ENCODE measurements at places on chromosomes 3 and 15.

- no peak for DNase-seq
Measured at GRCh38 chr15:50167110-50167509, 14.9 kb upstream of the SLC27A2 start.

GRCh38 chr3:61417352-61417751, 144.0 kb upstream of the PTPRG start:
- peak; percentile 12 for DNase-seq

GRCh38 chr15:96338074-96338765, 7.7 kb downstream of the NR2F2 start:
- peak; percentile 61 for DNase-seq

DNA sequence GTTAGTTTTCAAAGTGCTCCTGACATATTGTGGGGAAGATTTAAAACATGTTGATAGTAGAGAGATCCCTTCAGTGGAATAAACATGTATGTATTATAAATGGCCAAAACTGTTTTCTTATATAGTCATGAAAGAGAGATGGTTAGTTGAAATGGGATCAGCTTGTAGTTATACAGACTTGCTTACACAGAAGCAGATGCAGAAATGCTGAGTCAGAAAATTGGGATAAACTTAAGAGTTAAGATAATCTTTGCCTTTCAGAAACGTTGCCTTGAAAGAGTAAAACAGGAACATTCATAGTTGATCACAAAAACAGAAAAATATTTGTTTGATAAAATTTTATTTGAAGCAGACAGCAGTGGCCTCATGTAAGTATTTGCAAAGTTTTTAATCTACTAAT, 433.2 kb upstream of the BCHE start:
- DNase-seq, result no peak

- DNase-seq, result no peak
Measured at GRCh38 chr15:50077176-50077575, 41.9 kb downstream of the ATP8B4 start.

GRCh38 chr3:96300743-96301142, 513.7 kb upstream of the EPHA6 start:
- DNase-seq, result no peak

GRCh38 chr15:38564557-38565286, at the start of gene RASGRP1:
TSS of gene RASGRP1 (minus strand) at chr15:38564814. CDS start at chr15:38564628, 186 bp downstream.
- DNase-seq, result peak; percentile 70

- DNase-seq, result no peak
Measured at GRCh38 chr3:45537616-45537969, 57.0 kb upstream of the LIMD1 start.

DNA sequence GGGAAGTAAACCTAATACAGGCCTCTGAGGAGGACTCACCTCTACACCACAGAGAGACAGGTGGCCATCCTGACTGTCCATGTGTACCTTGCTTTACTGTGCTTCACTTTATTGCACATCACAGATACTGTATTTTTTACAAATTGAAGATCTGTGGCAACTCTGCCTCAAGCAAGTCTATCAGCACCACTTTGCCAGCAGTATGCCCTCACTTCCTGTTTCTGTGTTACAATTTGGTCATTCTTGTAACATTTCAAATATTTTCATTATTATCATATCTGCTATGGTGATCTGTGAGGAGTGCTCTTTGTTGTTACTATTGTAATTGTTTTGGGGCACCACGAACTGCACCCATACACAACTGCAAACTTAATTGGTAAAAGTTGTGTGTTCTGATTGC, 78.0 kb downstream of the BBX start:
- peak; percentile 33 for DNase-seq

DNA sequence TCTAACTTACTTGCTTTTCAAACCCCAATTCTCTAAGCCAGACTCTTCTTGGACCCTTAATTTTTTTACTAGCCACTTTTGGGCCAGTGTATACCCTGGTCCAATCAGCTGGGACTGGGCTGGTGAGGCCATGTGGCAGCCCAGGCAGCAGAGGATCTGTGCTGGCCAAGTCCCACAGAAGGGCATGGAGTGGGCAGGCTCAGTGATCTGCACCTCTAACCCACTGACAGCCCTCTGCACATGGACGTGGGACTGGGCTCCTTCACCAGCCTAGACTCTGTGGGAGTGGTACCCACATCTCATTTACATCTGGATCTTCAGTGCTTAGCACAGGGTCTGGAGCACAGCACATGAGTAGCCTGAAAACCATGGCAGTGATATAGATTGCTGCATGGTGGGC, 56.1 kb upstream of the PRR23C start:
- DNase-seq, result no peak

DNA sequence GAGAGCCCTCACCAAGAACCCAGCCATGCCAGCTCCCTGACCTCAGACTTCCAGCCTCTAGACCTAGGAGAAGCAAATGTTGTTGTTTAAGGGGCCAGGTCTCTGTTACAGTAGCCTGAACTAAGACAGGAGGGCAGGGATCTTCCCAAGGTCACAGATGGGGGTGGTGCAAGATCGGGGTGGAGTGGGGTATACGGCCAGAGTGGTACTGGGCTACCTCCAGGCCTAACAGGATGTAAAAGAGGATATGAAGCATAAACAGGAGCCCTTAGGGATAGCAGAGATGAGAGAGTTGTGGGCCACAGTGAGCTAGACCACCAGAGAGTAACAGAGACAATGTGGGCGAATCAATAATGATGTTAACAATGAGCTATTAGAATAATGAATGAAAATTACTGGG, 82.9 kb downstream of the TOP2B start:
- no peak for DNase-seq

DNA sequence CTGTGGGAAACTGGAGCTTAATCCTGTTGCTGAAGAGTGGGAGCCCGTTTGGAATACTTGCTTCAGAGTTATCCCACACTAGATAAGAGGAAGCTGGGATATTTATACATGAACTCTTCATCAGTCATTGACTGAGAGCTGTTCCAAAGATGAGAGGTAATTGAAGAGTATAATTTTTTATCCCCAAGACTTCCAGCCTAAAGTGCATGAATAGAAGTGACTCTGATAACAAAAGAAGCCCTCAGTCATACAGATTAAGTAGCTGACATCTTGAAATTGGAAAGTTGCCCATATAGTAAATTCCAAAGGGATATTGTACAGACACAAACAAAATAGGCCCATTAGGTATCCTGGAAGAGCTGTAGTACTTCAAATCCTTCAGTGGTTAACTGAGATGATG, 268.0 kb downstream of the EPHA3 start:
- DNase-seq, result no peak

DNA sequence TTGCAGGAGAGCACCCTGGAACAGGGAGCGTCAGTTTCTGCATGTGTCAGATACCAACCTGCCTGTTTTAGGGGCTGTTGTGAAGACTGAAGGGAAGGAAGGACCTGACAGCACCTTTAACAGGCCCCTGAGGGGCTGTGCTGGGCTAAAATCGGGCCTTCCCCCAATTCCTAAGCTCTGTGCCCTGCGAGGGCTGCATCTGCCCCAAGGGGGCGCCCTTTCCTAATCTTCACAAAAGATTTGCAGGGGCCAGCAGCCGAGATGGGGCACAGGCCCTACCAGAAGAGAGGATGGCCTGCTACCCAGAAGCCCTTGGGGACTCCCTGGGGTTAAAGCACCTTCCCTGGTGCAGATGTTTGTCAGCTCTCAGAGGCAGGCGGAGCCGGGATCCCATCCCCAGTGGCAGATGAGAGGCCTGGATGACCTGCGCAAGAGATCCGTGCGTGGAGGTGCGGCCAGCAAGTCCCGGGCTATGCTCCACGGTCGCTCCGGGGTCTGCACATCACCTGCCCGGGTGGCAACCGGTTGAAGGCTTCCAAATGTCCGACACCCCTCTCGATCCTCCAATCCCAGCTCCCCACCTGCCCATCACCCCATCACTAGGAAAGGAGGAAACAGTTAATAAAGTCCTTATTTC, 53.6 kb downstream of the RHCG start:
- DNase-seq, result peak; percentile 52

GRCh38 chr15:25251700-25252390, 187.0 kb downstream of the UBE3A start:
- no peak for DNase-seq

DNA sequence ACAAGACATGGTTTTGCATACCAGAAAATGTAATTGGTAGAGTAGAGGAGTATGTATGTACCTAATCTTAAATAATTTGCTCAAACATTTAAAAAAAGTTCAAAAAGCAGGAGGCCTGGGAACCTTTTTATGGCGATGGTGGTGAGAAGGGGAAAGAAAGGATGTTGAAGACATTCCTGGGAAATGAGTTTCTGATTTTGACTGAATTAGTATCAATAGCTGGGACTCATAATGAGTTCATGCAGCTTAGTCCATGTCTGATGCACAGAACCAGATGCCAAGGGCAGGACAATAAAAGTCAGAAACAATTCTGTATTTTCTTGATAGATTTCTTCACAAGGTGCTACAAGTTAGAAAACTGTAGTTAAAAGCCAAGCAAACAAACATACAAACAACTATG, 395.3 kb downstream of the GAP43 start:
- DNase-seq, result peak; percentile 21

DNA sequence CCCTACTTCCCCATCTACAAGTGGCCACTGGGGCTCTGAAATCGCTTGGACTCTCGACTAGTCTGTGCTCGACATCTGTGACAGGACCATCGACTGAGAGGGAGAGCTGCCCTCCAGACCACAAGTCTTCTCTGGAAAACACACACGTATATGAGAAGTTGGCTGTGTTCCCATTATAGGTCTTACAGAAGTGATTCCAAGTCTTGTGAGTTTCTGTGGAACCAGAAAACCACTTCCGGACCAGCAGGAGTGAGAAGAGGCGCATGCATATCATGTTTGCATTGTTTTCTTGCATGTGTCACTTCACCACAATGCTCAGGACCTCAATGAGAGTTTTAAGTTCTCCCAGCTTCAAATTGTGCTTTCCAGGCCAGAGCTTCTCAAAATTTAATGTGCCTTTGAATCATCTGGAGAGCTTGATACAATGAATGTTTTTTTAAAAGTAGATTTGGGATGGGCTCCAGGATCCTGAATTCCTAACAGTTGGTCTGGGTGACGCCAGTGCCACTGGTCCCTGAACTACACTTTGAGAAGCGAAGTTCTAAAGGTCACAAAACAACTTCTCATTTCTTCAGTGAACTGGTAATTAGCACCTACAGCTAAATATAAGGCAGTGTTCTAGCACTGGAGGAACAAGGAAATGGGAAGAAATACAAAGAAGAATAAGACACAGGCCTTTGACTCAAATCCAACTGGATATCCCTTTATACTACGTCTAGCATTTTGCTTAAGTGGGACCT, 15.7 kb downstream of the LIPC start:
- peak; percentile 88 for DNase-seq

DNA sequence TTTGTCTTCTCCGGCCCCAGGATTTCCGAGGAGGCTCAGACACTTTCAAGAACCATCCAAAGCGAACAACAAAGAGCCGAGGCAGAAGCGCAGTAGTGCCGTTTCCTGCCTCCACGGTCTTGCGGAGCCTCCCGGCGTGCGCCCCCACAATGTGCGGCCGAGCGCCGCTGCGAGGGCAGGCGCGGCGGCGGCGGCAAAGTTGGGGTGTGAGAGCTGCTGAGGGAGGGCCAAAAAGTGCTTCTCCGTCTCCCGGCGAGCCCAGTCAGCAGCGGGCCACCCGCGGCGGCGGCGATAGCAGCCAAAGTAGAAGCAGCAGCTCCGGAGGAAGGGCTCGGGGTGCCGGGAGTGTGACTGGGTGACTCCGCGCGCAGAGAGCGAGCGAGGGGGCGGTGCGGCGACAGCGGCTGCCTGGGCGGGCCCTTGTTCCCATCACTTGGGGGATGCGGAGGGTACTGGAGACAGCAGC, 749.1 kb downstream of the ROBO1 start:
- DNase-seq, result peak; percentile 78

DNA sequence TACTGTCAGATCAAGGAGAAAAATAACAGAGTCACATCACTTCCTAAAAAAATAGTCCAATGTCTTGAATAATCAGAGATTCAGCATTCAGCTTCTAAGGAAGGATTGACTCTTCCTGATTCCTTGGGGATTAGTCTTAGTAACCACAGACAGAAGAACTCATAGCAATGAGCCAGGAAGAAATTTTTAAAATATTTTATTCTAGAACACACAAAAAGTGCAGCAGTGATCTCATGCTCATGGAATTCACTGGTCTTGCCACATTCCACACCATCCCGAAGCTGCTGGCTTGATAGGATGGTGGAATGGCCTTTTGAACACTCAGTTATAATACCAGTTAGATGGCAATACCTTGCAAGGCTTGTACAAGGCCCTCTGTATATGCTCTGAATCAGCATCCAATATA, 43.0 kb upstream of the ABI3BP start:
- peak; percentile 98 for DNase-seq

GRCh38 chr3:63228677-63229076, 49.4 kb upstream of the SYNPR start:
- peak; percentile 33 for DNase-seq
